Aorta (tissue), 5 donors: ENCODE measurements at places on chromosomes 12 and 14. TPM values are rescaled to one million over a fixed set of nuclear protein-coding genes. Genes with fewer than 3 reads are reported as not detected.

DNA sequence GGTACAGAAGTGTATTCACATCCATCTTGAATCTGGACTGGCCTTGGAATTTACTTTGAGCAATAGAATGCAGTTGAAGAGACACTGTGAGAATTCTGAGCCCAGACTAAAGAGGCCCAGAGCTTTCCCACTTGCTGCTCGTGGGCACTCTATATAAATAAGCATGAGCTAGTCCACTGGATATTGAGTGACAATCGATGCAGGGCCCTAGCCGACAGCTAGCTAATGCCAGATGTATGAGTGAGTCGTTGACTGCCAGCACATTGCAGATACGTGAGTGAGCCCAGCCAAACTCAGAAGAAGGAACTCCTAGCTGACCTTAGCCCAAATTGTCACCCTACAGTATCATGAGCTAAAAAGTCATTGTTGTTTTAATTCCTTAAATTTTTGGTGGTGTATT, 24.9 kb downstream of the NAV3 start:
- no peak for DNase-seq

GRCh38 chr12:15796493-15797141, 7.4 kb upstream of the EPS8 start:
- DNase-seq: no peak

GRCh38 chr12:76208129-76208528, 123.6 kb upstream of the NAP1L1 start:
- DNase-seq: no peak

Gene REP15
- 6.6 TPM for total RNA-seq

- DNase-seq: no peak
Measured at GRCh38 chr12:79151956-79152355, 287.4 kb downstream of the SYT1 start.

DNA sequence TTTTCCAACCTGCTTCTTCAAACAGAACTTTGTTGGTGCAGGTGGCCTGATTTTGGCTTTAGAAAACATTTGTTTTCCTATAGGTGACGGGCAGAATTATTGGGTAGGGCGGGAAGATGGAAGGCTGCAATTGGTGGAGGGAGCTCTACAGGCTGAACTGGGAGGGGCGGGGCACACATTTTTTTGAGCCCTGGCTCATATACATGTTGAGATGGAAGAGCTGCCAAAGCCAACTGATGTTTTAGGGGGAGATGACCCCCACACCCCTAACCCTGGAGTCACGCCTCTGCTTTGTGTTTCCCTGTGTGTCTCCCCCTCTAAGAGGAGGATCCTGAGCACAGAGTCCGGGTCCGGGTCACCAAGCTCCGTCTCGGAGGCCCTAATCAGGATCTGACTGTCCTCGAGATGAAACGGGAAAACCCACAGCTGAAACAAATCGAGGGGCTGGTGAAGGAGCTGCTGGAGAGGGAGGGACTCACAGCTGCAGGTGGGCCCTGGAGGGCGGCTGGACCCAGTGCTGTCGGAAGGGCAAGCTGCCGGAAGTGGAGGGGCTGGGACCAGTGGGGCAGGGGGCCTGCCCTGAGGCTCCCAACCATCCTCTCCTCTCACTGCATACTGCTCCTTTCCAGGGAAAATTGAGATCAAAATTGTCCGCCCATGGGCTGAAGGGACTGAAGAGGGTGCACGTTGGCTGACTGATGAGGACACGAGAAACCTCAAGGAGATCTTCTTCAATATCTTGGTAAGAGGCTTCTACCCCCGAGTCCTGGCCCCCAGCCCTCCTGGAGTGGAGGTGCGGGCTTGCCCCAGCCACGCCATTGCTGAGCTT, 18.6 kb downstream of the AGAP2 start:
- no peak for DNase-seq

- no peak for DNase-seq
Measured at GRCh38 chr12:44240186-44240585, 404.3 kb downstream of the TMEM117 start.

Gene KRT74
- total RNA-seq: not detected

Gene TPH2
- total RNA-seq: not detected
